Left renal cortex interstitium (tissue), 4 donors: ENCODE measurements at places on chromosomes 5 and 9. TPM values are rescaled to one million over a fixed set of nuclear protein-coding genes. Genes with fewer than 3 reads are reported as not detected.

SUSD3 gene
- polyA plus RNA-seq, result 10.3 TPM

SLC25A2 gene
- 0.14 TPM for polyA plus RNA-seq

FBP2 gene
- not detected for polyA plus RNA-seq

KCNV2 gene
- 0.06 TPM for polyA plus RNA-seq

GRCh38 chr9:114900942-114901802 lies 29.2 kb downstream of the TNFSF8 start:
- no peak for DNase-seq

- no peak for DNase-seq
Measured at GRCh38 chr5:83608122-83608521, 112.5 kb downstream of the HAPLN1 start.

- no peak for DNase-seq
Measured at GRCh38 chr5:57082441-57083067, 91.3 kb upstream of the GPBP1 start.

DNA sequence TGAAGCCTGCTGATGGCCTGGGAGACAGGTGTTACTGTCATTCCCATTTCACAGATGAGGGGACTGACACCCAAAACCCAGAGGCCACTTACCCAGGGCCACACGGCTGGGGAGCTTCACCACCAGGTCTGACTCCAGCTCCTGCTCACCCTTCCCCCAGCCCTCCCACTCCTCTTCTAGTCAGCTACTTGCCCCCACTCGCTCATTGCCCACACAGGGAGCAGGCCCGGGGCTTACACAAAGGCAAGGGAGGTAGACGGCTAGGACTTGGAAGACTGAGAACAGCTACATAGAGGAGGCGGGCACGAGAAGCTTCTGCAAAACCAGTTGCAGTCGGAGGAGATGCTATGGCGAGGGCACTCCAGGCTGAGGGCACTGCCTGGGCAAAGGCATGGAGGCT lies 21.3 kb downstream of the LMX1B start:
- no peak for DNase-seq

- no peak for DNase-seq
Measured at GRCh38 chr9:8980496-8981013, 1181.0 kb upstream of the DMAC1 start.
